AG08395 (cell line): ENCODE measurements at places on chromosomes 13 and 19.

- DNase-seq: no peak
Observed at GRCh38 chr13:30721936-30722335, 13.4 kb upstream of the ALOX5AP start.

- DNase-seq: peak; percentile 87
Observed at GRCh38 chr19:46487802-46488445, 7.7 kb downstream of the PNMA8B start.

DNA sequence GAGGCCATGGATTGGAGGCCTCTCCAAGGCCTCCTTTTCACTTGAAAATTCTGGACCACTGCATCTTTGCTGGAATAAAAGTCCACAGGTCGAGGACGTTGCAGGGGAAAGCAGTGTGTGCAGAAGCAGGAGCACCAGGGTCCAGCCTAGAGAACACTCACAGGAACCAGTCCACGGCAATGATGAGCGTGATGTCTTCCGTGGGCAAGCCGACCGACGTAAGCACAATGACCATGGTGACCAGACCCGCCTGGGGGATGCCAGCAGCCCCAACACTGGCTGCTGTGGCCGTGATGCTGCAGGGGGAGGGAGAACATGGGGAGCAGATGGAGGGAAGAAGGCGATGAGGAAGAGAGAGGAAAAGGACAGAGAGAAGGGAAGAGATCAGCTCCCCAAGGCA lies 11.5 kb downstream of the OR7C2 start:
- DNase-seq: no peak

DNA sequence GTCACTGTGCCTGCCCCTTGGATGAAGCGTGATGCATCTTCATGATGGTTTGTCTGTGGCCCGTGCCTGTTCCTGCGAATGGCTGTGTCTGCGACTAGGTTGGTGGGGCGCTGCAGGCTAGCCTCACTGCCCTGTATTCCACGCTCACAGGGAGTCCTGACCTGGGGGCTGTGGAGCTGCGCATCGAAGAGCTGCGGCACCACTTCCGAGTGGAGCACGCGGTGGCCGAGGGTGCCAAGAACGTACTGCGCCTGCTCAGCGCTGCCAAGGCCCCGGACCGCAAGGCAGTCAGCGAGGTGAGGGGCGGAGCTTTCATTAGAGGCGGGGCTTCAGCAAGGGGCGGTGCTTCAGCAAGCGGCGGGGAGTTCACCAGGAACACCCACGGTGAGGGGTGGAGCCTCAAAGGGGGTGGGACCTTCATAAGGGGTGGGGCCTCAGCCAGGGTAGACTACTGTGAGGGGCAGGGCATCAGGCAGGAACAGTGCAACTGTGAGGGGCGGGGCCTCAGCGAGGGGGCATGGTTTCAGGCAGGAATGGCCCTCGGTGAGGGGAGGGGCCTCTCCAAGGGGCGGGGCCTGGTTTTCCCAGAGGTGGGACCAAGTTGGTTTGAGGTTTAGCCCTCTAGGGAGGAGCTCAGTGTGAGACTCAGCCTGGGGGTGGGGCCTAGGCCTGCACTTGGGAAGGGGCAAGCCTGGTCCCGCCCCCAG lies 17.2 kb downstream of the PKN1 start:
- DNase-seq: peak; percentile 58

GRCh38 chr13:100922599-100922998 lies 248.0 kb upstream of the TMTC4 start:
- no peak for DNase-seq

- no peak for DNase-seq
Observed at GRCh38 chr19:49337267-49338022, 2.2 kb downstream of the CD37 start.

- DNase-seq: no peak
Observed at GRCh38 chr13:21399741-21400140, 59.4 kb downstream of the ZDHHC20 start.

GRCh38 chr13:35159041-35159440 lies 217.0 kb downstream of the NBEA start:
- DNase-seq: no peak

DNA sequence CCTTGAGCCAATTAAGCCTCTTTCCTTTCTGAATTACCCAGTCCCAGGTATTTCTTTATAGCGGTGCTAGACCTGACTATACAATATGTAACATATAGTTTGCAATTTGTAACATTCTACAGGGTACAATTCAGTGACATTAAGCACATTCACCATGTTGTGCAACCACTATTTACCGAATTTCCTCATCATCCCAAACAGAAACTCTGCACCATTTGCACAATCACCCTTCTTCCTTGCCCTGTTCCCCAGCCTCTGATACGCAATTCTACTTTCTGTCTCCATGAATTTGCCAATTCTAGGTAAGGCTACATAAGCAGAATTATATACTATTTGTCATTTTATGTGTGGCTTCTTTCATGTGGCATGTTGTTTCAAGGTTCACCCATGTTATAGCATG lies 13.7 kb upstream of the SIGLEC10 start:
- DNase-seq: no peak
